Fibroblast of villous mesenchyme (primary cell): ENCODE measurements at places on chromosomes 5 and 9.
A peak's percentile ranks its signal among the peaks of the same experiment; 100 is the strongest.

GRCh38 chr5:157269165-157269671 lies 3.3 kb downstream of the CYFIP2 start:
- no peak for DNase-seq

GRCh38 chr9:88530051-88530450 lies 4.9 kb upstream of the NXNL2 start:
- DNase-seq: peak; percentile 62

DNA sequence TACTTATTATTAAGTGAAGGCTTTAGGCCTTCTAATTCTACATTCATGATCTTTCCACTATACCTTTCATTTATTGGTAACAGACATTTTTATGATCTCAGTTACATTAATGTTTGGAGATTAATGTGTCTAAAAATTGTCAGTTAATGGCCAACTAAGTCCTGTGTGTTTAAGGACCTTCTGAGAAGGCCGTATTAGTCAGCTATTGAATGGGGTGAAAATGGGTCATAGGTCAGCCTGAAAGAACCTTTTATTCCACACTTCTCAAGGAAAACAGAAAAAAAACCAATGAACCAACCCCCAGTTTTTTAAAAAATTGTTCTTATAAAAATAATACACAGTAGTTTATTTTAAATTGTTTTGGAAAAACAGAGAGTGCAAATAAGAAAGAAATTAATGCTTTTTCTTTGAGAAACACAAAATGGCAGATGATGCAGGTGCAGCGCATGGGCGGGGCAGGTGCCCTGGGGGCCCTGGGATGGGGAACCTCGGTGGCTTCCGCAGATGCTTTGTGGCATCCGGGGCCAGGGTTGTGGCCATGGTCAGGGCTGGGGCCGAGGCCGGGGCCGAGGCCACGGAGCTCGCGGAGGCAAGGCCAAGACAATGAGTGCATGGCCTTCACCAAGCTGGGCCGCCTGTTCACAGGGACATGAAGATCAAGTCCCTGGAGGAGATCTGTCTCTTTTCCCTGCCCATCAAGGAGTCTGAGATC lies 141.9 kb downstream of the SPATA31D1 start:
- no peak for DNase-seq

GRCh38 chr5:26343801-26344325 lies 694.5 kb downstream of the CDH9 start:
- no peak for DNase-seq

- DNase-seq: no peak
Measured at GRCh38 chr5:1526681-1527131, 2.9 kb upstream of the LPCAT1 start.

GRCh38 chr5:36444582-36445418 lies 143.1 kb upstream of the RANBP3L start:
- DNase-seq: no peak

DNA sequence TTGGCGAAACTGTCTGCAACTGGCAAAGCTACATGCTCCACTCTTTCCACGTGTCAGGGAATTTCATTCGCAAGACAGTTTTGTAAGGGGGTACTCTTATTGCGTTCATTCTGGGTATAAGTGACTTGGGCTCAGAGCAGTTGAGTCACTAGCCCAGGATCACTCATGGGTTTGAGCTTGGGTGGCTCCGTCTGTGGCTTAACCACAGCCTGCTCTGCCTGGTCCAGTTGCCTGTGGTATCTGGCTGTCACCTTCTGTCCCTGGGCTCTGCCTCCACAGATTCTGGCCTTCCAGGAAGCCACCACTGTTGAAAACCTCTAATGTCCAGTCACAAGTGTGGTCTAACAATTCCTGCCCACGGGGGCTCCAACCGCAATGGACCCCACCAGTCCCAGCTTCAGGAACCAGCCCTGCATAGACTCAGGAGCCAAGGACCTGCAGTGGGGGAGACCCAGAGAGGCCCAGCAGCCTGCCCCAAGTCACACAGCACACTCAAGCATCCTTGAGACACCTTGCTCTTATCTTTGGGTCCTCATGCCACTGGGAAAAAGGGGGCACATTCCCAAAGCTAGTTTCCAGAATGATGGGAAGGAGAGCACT lies 10.4 kb downstream of the KIF12 start:
- no peak for DNase-seq

- no peak for DNase-seq
Measured at GRCh38 chr5:483011-483410, 40.0 kb downstream of the EXOC3 start.

DNA sequence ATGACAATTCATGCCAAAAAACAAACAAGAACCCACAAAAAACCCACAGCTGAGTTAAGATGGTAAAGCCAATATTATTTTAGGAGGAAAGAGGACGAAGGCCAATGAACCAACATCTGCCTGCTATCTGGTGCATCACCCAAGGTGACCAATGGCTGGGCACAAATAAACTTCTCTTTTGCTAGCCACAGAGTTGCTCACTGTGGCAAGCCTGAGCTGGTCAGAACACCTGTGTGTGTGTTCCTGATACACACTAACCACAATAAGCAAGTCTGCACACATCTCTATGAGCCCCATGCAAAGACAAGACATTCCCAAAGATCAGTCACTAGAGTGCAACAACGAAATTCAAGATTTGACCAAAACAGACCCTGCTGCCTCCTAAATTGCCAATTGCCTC lies 63.1 kb downstream of the RNF38 start:
- no peak for DNase-seq

- no peak for DNase-seq
Measured at GRCh38 chr5:180215783-180216630, 7.0 kb upstream of the RASGEF1C start.

GRCh38 chr9:128575469-128575868 lies 23.1 kb downstream of the SPTAN1 start:
- peak; percentile 55 for DNase-seq

DNA sequence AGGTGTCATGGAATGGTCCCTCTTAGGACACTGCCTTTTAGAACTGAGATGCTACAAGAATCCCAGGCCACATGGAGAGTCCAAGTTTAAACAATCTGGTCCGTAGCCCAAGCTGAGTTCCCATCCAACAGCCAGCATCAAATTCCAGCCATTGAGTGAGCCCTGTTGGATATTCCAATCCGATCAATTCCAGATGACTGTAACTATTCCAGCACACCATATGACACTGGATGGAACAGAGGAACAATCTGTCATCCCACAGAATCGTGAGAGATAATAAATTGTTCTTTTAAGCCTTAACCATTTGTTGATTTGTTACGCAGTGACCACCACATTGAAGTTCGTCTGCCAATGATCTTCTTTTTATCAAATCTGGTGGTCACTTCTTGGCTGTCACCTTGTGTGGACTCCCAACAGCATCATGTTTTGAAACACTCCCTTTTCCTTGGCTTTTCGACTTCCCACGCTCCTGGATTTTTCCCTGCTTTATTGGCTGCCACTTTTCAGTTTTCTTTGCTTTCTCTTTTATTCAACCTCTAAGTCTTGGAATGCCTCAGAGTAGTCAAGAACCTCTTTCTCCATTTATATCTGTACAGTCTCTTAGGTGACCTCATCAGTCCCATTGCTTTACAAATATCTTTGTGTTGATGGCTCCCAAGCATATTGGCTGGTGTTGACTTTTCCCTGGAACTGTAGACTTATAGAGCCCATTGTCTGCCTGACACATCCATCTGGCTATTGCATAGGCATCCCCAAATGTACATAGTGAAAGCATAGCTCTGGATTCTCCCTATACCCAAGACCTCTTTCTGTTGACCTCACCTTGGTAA lies 46.1 kb downstream of the TNFSF15 start:
- DNase-seq: no peak

GRCh38 chr9:35981699-35982098 lies 23.7 kb upstream of the OR2S2 start:
- DNase-seq: no peak

- DNase-seq: no peak
Measured at GRCh38 chr5:40240111-40240510, 439.6 kb upstream of the PTGER4 start.

DNA sequence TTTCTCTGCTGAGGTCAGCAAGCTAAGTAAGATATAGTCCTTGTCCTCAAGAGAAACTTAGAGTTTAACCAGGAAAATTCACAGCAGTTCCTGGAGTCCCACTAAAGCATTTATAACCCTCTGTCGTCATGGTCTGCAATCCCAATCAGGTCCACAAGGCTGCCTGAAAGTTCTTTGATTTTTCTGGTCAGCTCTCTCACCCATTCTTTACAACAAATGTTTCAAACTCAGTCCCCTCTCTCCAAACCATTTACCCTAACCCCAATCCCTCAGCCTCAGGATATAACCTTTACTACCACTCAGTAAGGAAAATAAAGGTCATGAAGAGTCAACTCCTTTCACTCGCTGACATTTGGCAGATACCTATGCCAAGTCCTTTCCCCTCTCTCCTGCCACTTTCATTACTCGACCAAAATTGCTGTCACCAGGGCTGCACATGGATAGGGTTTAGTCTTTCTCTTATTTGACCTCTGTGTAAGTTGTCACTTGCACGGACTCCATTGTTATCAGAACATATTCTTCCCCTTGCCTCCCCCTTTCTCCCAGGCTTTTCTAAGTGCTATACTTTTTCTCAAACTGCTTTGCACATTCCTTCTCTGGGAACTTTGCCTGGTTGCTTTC lies 936.6 kb downstream of the NR2F1-AS1 start:
- no peak for DNase-seq

DNA sequence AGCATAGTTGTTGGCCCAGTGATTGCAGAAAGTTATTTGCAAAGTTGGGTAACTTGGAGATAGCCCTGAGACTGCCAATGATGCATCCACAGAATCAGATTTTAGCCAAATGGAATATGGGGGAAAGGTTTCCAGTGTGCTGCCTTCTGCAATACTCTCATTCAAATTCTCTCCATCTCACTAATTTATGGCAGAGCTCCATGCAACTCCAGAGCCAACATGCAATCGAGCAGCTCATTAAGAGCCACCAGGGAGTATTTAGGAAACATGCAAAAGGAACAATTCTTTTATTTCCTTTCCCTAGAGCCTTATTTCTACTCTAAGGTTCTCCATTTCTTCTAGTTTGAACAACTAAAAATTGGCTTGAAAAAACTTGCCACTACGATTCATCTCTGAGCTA lies 135.9 kb upstream of the MARCHF11 start:
- DNase-seq: no peak

DNA sequence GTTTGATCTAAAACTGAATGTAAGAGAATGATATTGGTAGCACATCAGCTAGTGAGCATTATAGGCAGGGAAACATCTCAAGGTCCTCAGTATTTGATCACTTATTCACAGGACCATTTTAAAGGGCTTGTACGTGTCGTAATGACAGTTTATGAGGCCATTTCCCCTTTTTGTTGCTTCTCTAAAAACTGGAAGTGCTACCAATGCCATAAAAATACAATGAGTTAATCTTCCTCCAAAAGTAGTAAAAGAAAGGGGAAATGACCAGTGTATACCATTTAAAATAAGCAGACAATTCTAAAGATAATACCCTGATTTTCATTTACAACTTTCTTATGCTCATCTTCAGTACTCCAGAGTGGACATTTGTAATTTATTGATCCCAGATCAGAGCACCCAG lies 285.8 kb upstream of the PCSK5 start:
- DNase-seq: no peak

- DNase-seq: no peak
Measured at GRCh38 chr5:126062398-126063221, 360.6 kb upstream of the GRAMD2B start.

DNA sequence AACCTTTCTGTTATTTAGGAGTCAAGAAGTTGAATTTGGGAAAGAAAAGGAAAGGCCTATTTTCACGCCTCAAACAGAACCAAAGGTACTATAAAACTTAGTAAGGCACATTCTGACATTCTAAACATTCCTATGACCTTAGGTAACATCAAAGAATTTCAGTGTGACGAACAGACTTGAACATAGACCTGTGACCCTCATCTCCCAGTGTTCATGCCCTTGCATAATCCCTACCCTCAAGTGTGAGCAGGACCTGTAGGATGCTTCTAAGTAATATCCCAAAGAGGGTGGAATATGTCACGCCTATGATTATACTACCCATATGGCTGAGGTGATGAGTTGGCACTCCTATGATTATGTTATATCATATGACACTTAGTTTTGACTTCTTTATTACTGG lies 540.9 kb downstream of the KIF4B start:
- no peak for DNase-seq

- DNase-seq: no peak
Measured at GRCh38 chr5:37816883-37817282, 23.0 kb downstream of the GDNF start.

GRCh38 chr9:84375954-84376353 lies 35.4 kb upstream of the SLC28A3 start:
- no peak for DNase-seq

DNA sequence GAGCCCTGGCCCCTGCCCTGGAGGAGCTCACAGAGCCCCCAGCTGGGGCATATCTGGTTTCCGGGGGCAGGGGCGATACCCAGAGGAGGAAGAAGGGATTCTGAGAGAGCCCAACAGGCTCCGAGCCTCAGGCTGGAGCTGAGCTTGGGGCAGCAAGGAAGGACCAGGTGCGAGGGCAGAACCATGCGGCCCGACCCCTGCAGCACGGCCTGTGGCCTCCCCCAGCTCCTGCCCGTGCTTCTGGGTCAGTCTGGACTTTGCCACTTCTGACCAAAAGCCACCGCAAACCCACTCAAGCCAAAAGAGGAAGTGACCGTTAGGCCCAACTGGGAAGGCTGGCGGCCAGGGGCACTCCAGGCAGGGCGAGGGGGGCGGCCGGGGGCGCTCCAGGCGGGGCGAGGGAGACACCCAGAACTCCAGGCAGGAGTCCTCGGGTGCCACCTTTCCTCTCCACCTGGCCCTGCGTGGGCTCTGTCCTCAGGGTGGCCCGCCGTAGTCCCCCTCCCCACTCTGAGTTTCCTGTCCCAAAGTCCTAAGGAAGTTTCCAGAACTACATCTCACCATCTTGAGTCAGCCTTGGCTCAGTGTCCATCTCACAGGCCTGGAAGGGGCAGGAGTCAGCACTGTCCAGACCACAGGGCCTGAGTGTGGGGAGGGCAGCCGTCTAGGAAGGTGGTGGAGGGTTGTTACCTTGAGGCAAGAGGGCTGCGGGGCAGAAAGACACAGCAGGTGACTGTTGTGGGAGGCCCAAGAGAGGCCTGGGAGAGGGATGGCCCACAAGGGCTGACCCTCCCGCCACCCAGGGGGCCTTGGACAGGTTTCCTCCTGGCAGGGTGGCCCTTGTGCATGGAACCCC lies 946 bp upstream of the LTC4S start:
- no peak for DNase-seq

GRCh38 chr9:21565155-21565554 lies 83.0 kb upstream of the IFNE start:
- DNase-seq: no peak

GRCh38 chr5:10689391-10690081 lies 71.5 kb downstream of the DAP start:
- DNase-seq: peak; percentile 62

DNA sequence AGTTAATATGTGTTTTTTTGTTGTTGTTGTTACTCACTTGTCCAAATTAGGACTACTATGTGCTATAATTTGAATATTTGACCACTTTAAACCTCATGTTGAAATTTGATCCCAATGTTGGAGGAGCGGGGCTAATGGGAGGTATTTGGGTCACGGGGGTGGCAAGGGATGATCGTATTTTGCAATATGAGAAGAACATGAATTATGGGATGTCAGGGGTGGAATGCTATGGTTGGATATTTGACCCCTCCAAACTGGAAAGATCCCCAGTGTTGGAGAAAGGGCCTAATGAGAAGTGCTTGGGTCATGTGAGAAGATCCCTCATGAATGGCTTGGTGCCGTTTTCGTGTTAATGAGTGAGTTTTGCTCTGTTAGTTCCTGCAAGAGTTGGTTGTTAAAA lies 119.8 kb downstream of the NUDT12 start:
- DNase-seq: no peak

GRCh38 chr5:84354101-84354500 lies 30.6 kb downstream of the EDIL3 start:
- no peak for DNase-seq
